ENCODE measurements at places on chromosomes 2 and 18. TPM values are rescaled to one million over a fixed set of nuclear protein-coding genes. Genes with fewer than 3 reads are reported as not detected.

DNA sequence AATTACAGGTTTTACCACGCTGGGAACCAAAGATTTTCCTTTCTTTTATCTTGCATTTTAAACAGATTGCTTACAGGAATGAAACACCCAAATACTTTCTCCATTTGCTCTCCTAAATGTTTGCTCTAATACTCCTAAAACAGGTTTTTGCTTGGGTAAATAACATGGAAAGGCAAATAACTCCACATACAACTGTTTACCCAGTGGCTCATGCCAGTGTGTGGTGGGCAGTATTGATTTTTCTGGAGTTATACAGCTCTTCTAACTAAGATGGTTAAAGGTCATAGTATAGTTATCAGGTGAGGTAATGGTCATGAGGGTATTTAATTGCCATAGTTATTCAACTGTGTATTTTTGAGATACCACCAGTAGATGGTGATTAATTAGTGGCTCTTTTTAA lies 61.2 kb upstream of the RAB27B start:
- no peak for DNase-seq

DNA sequence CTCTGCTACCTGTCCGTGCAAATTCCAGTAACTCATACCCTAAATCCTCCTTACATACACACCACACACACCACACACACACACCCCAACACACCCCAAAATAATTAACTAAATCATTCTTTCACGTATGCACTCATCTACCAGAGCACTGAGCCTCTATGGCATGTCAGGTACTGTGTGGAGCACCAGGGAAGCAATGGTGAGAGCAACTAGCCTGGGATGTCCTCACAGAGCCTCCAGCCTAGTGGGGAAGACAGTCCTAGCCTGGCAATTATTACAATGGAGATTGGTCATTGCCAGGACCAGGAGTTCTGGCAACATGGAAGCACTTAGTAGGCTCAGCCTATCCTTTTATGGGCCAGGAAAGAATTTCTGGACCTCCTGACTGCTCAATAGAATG lies 72.7 kb upstream of the LCLAT1 start:
- no peak for DNase-seq

IL1R1 gene
- 6.9 TPM for total RNA-seq

ADRA2B gene
- total RNA-seq: not detected

DNA sequence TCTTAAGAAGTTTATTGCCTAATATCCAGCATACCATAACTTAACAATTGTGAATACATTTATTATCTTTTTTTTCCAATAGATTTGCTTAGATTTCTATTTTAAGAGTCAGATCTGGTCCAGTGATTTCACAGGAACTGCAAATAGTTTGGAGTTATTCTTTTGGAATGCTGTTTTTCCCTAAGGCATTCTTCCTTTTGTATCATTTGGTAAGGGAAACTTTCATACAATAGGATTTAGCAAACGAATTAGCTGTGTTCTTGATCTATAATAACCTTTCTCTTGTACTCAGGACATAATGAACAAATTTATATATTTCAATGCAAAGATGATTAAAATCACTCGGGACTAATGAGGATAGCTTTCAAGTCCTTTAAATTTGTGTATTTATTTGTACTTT lies 201.6 kb downstream of the ERBB4 start:
- DNase-seq: no peak

DNA sequence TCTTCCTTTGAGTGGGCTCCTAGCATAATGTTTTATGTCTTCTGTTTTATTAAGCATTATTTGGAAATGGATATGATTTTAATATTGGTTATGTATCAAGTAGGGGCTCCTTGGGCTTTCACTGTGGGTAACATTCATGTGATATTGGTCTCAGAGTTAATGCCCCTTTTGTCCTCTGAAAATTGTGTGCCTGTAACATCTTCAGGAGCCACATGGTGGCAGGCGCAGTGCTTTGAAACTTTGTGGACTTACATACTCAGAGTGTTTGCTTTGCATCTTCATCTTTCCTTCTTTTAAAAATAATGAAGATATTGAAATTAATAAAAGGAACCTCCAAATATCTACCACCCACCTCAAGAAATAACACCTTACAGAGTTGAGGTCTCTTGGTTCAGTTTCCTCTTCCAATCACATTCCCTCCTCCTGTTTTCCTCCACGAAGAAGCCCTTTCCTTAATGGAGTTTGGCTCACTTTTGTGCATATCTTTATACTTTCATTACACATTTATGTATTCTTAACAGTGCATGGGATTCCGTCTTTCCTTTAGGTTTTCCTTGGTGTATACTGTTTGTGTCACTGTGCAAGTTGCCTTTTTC lies 73.5 kb downstream of the LIMS1 start:
- DNase-seq: no peak

MYCN gene
- total RNA-seq: 2.6 TPM

GRCh38 chr2:65061910-65062339 lies 5.7 kb downstream of the CEP68 start:
- DNase-seq: no peak

MROH2A gene
- total RNA-seq: not detected

DNA sequence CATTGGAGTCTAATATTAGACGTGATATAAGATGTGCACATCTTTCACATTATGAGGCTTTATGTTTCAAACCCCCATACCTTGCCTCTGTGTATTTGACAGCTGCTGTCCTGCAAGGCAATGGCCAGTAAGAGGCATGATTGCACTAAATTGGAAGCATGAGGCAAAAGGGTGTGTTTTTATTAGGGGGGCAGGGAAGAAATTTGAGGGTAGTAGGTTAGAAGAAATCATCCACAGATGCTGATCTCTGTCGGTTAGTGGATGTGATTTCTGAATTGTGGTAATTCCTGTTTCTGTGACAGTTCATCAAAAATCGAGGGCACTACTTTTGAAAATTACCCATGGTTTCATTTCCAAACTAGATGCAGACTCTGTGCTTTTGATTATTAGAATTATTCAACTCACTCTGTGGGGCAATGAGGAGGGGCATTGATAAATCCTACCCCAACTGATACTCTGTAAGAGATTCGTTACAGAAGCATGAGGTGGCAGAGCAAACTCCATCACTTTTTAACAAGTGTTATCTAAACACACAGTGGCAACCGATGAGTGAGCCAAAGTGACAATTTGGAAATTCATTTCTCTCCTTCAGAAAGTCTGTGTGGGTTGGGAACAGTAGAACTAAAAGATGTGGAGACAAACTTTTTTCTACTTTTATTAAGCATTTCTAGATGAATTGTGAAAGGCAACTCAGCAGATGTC lies 453.0 kb downstream of the ARHGAP15 start:
- no peak for DNase-seq

DNA sequence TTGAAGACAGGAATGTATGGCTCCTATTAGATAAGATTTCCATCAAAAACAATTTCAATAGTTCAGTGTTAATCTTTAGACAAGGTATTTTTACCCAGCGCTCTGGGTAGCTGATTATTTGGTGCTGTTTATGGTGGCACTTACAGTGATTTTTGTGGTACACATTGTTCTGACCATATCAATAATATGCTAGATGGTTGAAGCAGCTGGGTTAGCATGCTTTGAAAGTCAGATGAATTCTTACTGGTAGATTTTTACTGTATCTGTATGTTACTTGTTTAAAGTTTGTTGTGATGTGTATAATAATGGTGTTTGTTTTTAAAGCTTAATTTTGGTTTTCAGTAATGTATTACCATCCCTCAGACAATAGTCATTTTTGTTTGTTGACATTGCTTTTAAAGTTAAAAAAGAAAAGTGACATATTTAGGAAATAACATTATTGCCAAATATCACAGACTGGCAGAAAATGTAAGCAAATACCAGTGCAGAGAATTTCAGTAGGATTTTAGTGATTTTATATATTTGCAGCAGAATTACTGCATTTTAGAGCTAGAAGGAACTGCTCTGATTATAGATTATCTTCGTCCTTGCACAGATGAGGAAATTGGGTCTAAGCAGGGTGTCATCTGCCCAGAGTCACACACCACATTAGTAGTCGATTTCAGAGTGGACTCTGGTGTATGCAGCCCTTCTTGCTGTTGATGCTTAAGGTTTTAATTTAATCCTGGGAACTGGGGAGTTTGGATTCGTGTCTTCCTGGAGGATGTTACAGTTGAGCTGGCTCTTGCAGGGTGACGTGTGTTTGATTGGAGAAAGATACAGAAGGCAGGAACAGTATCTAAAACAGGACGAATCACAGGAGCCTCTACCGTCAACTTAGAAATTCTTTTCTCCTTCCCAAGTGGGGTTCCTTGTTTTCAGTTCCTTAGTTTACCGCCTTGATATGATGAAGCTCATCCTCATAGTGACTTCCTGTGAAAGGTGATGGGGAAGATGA lies 6.6 kb downstream of the SOCS6 start:
- no peak for DNase-seq

GRCh38 chr2:228767196-228767595 lies 503.9 kb downstream of the PID1 start:
- DNase-seq: peak; percentile 73

- no peak for DNase-seq
Measured at GRCh38 chr2:131056204-131056931, 36.9 kb downstream of the FAM168B start.

GRCh38 chr2:2057125-2057721 lies 273.9 kb downstream of the MYT1L start:
- DNase-seq: peak; percentile 5

RNF181 gene
- total RNA-seq: 176 TPM

- no peak for DNase-seq
Measured at GRCh38 chr2:24540011-24540477, 49.0 kb downstream of the NCOA1 start.

GRCh38 chr2:78873526-78873925 lies 152.0 kb upstream of the REG3G start:
- no peak for DNase-seq

HOXD4 gene
- not detected for total RNA-seq

DNA sequence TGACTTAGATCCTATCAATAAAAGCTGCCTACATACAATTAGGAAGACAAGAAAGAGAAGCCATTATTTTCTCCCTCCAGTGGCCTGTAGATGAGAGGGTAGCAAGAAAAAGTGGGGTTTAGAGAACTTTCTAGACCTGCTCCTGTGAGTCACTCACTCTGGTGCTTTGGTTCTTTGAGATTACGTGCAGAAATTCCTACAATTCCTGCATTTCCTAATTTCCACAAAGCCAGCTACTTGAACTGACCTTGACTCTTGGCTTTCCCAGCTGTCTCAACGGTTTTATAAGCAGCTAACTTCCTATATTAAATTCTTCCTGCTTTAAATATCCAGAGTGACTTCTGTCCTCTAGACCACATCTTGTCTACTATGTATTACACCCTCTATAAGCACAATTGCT lies 899.5 kb upstream of the KLHL29 start:
- DNase-seq: no peak

- peak; percentile 29 for DNase-seq
Measured at GRCh38 chr2:26838121-26838906, 9.6 kb upstream of the DPYSL5 start.

MSTN gene
- total RNA-seq: not detected
